Posterior vena cava (tissue), 2 donors: ENCODE measurements at places on chromosomes 3 and 15.
A peak's percentile ranks its signal among the peaks of the same experiment; 100 is the strongest.

DNA sequence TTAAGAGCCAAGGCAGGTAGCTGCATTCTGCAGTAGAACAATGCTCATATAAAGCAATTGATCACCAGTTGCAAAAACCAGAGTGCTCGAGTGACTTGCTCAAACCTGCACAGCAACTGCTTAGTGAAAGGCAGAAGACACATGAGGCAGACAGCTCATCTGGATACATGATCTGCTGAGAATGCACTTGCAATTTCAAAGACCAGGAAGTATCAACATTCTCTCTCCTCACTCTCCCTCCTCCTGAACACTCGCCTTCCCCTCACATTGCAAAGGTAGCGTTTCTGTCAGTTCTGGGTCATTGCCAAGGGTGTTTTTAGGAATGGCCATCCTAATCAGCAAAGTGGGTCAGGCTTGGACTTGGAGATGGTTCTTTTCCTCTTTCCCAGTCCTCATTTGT, 61.0 kb downstream of the BFSP2 start:
- DNase-seq = no peak

DNA sequence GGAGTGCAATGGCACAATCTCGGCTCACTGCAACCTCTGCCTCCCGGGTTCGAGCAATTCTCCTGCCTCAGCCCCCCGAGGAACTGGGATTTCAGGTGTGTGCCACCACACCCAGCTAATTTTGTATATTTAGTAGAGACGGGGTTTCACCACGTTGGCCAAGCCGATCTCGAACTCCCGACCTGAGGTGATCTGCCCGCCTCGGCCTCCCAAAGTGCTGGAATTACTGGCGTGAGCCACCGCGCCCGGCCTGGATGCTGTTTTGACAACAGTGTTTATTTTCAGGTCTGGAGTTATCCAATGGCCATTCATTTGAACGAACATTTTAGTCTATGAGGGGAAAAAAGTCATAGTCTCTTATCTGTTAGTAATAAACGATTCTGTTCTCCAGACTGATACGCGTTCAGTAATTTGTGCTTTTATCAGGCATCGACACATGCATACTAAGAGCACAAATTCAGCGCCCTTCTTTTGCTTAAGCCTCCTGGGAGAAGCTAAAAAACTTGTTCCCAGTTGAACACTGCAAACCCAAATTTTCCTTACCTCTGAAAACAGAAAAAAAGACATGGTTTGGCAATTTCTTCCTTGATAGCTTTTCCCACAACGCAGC, 1.3 kb downstream of the B3GALNT1 start:
- DNase-seq = no peak

GRCh38 chr15:57403017-57403416, 26.7 kb downstream of the CGNL1 start:
- DNase-seq = no peak

DNA sequence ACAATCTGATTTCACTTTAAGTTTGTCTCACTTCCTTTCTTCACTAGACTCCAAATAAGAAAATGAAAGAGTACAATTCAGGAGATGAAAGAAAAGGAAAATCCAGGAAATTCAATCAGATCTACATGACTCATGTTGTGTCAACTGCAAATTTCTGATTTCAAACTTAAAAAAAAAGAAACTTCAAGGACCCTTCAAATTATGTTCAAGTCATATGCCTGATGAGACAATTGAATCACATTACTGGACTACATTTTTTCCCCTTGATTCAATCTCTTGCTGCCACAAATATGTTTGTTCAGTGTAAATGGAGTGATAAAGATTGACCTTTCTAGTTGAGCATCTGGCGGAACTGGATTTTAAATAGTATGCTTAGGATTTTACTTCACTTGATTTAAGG, 37.4 kb downstream of the FRMD5 start:
- DNase-seq = no peak

- DNase-seq = no peak
These were observed at the start of gene HRG for GRCh38 chr3:186665625-186666188. HRG (plus strand) TSS chr3:186666014; CDS start chr3:186666032, 18 bp downstream.

- no peak for DNase-seq
These were observed 13.3 kb downstream of the LSG1 start for GRCh38 chr3:194658477-194659242.

DNA sequence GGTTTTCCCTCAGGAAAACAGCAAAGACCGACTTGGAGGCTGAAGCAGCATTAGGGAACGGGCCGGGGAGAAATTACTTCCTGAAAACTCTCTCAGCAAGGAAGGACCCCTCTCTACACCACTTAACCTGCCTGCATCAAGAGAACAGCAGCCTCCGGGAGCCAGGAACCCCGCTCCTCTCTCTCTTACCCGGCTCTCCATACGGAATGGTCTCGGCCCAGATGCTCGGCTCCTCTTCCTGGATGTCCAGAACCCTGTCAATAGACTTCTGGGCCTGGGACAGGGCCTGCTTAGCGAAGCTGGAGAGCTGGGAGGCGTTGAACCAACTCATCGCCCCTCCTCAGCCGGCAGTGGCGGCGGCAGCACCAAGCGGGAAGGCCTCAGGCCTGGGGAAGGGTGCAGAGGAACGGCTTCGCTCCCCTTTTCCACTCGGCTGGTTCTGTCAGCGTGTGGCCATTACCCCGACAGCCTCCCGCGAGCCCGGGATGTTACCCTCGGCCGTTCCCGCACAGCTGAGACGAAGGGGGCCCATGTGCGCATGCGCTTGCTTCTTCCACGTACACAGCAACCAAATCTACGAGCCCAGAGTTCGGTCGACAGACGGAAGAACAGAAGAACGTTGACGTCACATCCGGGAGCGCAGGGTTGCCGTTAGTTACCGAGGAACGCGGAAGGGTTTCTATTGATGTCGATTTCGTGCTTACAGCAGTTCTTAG, at the start of gene TMF1:
TMF1 (minus strand) TSS at position 578 of the 716 bp plus-strand sequence; CDS start at position 331, 247 bp downstream.
- DNase-seq = peak; percentile 100
